CD4-positive, alpha-beta T cell treated with Interleukin-17A for 1 hour (primary cell): ENCODE measurements at places on chromosomes 1 and 21.

DNA sequence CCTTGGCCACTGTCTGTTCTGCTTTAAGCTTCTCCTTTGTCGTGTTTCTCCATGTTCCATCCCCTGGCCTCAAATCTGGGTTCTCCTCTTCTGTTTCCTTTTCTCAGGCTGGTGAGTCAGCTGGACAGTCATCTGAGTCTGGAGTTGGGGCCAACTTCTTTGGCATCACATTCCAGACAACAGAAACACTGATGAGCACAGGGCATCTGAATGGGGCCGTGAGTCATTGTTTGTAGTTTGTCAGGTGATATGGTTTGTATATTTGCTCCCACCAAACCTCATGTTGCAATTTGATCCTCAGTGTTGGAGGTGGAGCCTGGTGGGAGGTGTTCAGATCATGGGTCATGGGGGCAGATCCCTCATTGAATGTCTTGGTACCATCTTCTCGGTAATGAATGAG, 14.3 kb upstream of the OLIG2 start:
- DNase-seq: no peak

GRCh38 chr1:193937308-193937707, 750.9 kb upstream of the B3GALT2 start:
- DNase-seq: no peak

DNA sequence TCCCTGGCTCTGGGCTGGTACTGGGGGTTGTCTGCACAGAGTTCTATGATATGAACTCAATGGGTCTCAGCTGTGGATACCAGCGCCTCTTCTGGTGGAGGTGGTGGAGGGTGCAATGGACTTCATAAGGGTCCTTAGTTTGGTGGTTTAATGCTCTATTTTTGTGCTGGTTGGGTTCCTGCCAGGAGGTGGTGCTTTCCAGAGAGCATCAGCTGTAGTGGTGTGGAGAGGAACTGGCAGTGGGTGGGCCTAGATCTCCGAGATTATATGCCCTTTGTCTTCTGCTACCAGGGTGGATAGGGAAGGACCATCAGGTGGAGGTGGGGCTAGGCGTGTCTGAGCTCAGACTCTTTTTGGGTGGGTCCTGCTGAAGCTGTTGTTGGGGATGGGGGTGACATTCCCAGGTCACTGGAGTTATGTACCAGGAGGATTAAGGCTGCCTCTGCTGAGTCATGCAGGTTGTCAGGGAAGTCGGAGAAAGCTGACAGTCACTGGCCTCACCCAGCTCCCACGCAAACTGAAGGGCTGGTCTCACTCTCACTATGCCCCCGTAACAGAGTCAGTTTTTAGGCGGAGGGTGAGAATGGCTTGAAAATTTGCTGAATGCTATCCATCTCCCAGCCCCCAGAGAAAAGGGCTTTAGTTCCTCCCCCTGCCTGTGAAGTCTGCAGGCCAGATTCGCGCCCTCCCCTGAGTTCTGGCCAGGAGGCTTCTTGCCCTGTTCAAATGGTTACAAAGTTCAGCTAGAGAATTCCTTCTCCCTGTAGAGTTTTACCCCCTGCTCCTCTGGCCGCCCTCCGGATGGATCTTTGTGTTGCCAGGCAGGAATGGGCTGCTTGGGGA, 902.9 kb downstream of the LTN1 start:
- DNase-seq: no peak

DNA sequence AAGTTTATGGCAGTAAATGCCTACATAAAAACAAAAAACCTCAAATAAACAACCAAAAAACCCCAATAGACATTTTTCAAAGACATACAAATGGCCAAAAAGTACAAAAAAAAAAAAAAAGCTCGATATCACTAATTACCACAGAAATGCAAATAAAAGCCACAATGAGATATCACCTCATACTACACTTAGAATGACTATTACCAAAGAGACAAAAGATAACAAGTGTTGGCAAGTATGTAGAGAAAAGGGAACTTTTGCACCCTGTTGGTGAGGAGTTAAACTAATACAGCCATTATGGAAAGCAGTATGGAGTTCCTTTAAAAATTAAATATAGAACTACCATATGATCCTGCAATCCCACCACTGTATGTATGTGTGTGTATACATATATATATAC, 21.1 kb downstream of the SLC25A24 start:
- DNase-seq: no peak

- no peak for DNase-seq
These were observed 5.2 kb upstream of the AKNAD1 start for GRCh38 chr1:108862017-108862610.

DNA sequence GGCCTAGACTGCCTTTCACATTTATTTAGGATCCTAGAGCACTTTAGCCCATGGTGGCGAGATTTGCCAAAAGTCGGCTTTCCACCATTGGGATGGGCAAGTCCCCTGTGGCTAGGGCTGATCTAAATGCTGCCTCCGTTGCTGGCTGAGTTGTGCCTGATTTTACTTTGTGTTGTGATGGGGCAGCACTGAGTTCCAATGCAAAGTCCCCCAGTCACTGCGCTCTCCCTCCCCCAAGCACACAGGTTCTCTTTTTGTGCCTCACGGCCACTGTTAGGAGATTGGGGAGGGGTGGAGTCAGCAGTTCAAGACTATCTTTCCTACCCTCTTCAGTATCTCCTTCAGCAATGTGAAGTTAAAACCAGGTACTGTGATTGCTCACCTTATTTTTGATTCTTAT, 66.7 kb upstream of the COX20 start:
- no peak for DNase-seq

DNA sequence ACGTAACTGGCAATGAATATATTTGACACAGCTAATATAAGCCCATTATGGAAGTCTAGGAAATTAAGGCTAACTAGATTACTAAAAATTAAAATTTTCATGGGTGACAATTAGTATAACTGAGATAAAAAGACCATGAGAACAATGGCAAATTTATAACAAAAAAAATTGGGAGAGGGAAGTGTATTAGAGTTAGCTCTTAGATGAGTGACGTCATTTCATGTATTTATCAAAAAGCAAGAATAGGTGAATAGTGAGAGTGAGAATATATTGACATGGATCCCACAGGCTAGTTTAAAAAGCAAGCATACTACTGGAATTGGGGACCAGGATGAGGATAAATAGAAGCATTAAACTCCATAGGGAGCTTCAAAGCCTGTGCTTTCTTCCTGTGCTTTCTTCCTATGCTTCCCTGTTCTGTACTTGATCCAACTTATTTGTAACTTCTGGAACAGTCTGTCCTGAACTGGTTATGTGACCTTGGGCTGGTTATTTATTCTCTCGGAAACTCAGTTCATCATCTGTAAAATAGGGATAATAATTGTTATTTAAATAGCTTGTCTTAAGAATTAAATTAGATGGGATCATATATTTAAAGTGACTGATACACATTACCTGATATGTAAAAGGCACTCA, 9.1 kb downstream of the BCL9 start:
- no peak for DNase-seq

- DNase-seq: no peak
These were observed 4.5 kb upstream of the INKA2 start for GRCh38 chr1:111743679-111744101.

DNA sequence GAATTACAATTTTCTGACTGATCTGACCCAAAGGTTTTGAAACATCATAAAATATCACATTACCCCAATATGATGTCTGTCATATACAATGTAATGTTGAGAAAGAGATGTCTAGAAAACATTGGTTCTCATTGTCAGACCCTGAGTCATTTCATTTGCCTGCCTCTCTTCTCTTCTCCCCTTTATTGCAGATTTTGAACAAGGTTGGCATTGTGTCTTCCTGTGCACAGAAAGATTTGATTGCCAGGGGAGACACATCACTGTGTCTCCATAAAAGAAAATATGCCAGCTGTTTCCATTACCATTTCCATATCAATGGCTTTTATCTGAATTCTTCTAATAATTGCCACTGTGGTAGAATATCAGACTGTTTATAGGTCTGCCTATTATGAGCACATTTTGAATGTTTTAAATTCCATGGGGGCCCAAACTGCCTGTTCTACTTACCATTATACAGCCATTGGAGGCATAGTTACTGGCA, 65.6 kb downstream of the IFI44 start:
- DNase-seq: no peak

GRCh38 chr1:165174491-165174890, 182.0 kb downstream of the LMX1A start:
- DNase-seq: no peak

DNA sequence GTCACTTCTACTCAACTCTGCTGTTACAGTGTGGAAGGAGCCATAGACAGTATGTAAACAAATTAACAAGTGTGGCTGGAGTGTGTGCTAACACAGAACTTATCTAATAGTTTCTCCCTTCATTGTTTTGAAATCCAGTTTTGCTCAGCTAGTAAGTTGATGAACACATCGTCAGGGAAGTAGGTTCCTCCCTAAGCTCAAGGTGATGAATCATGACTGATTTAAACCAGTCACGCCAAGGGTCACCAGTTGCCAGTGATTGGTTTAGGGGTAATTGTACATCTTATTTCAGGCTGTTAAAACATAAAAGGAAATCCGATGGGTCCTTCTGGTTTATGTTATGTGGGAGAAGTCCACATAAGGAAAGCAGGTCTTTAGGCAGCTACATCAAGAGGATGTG, 97.0 kb upstream of the CHODL start:
- DNase-seq: no peak

GRCh38 chr1:157153746-157154145, 15.6 kb upstream of the ETV3 start:
- DNase-seq: no peak

DNA sequence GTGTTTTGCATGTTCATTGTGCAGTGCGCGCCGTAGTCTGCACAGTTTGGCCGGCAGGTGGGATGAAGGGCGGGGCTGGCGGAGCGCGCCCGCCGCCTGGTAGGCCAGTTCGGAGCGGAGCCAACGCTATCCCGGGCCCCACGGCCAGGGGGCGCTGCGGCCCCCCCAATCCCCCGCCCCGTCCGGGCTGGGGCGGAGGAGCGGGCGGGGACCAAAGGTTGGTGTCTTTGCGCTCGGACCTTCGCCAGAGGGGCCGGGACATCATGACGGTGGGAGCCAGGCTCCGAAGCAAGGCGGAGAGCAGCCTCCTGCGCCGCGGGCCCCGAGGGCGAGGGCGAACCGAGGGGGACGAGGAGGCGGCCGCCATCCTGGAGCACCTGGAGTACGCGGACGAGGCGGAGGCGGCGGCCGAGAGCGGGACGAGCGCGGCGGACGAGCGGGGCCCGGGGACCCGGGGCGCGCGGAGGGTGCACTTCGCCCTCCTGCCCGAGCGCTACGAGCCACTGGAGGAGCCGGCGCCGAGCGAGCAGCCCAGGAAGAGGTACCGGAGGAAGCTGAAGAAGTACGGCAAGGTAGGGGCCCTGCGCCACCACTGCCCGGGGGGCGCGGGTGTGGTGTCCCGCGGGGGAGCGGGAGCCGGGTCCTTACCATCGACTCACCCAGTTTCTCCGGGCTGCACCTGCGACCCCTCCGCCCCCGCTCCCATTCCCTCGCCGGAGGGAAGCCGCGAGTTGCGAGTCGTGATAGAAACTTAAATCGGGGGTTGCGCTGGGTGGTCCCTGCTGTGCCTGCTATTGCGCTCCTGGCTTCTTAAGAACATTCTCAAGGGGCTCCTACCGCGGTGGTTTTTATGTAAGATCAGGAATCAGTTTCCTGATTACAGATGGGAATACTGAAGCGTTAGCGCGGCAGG, at the start of gene C1orf115:
TSS of gene C1orf115 (plus strand) at position 224 of the 913 bp plus-strand sequence. CDS start at position 264, 40 bp downstream.
- peak; percentile 73 for DNase-seq

GRCh38 chr1:71755441-71755840, 526.9 kb downstream of the NEGR1 start:
- DNase-seq: no peak

- no peak for DNase-seq
These were observed 41.7 kb downstream of the EVI5 start for GRCh38 chr1:92743221-92743620.

GRCh38 chr1:20821466-20821865, 34.4 kb upstream of the HP1BP3 start:
- no peak for DNase-seq

DNA sequence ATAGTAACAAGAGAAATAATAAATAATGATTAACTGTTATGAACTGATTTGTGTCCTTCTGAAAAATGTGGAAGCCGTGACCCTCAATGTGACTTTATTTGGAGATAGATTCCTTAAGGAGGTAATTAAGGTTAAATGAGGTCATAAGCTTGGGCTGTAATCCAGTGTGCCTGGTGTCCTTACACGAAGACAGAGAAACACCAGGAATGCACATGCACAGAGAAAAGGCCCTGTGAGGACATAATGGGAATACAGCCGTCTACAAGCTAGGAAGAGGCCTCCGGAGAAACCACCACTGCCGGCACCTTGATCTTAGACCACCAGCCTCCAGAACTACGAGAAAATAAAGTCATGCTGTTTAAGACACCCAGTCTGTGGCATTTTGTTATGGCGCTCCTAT, 215.9 kb downstream of the NEGR1 start:
- DNase-seq: no peak

GRCh38 chr21:41924368-41924754, 29.5 kb downstream of the C2CD2 start:
- DNase-seq: no peak

GRCh38 chr1:93033785-93034184, 45.3 kb upstream of the MTF2 start:
- DNase-seq: no peak

DNA sequence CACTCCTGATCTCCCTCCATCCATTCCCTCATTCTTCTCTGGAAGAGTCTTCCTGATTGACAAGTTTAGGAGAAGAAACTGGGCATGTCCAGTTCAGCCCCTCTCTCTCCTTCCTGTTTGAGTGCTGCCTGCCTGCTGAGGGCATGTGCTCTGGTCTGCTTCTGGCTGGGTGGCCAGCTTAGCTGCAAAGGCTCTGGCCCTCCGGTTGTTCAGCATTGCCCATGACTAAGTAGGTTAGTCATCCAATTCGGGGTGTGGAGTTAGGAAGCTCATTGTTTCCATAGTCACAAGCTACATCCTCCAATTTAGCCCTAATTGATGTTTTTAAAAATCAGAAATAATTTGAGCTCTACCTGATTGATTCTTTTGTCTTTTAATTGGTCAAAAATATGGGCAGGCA, 25.6 kb upstream of the PLA2G2E start:
- no peak for DNase-seq

DNA sequence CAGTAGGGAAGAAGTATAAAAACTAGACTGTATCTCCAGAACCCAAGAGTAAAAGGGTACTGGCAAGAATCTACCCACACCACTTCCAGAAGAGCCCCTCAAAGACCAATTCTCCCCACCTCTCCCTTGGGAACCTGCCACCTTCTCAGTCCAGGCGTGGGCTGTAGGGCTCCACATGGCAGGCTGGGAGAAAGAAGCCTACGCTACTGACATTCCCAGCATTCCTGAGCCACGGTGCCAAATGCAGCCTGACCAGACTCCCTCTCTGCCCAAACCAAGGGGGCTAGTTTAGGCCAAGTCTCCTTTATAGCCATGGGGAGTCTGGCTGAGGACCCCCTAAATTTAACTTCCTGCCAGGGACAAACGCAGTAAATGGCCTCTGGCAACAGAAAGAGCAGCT, 2.0 kb downstream of the UBE2Q1 start:
- DNase-seq: no peak

- DNase-seq: no peak
These were observed 16.6 kb upstream of the LGALS8 start for GRCh38 chr1:236507022-236507700.

- DNase-seq: no peak
These were observed 2.0 kb upstream of the NHLH2 start for GRCh38 chr1:115842948-115843347.
